ENCODE measurements at places on chromosomes 3 and 15.

DNA sequence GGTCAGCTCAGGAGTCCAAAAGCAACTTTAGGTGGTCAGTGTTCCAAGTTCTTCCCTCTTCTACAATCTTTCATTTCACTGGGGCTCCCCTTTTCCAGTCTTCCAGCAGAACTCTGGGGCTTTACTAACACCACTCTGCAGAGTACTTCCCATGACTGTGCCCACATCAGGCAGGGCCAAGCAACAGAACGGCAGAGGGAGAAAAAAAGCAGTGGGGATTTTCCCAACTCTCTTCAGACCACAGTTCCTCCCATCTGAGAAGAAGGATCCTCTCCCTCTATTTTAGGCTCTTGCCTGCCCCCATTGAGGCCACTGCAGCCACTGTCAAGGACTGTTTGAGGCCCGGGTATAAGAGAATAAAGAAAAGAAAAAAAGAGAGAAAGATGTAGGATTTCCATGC is 70.7 kb downstream of the TTBK2 start:
- no peak for DNase-seq

DNA sequence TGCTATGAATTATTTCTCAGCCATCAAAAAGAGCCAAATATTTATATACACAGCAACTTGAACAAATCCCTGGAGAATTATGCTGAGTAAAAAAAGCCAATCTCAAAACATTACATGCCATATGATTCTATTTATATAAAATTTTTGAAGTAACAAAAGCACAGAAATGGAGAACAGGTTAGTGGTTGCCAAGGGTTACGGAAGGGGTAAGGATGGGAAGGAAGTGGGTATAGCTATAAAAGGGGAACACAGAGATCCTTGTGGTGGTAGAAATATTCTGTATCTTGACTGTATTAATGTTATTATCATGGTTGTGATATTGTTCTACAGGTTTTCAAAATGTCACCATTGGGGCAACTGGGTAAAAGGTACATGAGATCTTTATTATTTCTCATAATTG is 62.3 kb upstream of the ASB14 start:
- DNase-seq: no peak

DNA sequence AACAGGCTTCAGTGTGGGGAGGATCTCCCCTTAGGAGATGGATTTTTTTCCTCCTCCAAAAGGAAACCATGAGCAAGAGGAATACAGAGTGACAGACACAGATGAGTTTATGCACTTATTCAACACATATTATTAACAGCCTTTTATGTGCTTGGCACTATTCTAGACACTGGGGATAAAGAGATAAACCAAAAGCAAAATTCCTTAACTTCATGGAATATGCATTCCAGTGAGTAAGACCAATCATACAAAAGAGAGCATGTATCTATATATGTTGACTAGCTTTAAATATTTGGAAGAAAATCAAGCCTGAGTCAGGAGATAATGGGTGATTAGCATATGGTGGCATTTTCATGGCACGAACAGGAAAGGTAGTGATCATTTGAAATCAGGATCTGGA is 284.4 kb upstream of the RASGRP1 start:
- no peak for DNase-seq

GRCh38 chr15:62665449-62665848 is 377.1 kb upstream of the TPM1 start:
- DNase-seq: no peak

- no peak for DNase-seq
Measured at GRCh38 chr3:65246561-65246960, 558.8 kb upstream of the ADAMTS9 start.

DNA sequence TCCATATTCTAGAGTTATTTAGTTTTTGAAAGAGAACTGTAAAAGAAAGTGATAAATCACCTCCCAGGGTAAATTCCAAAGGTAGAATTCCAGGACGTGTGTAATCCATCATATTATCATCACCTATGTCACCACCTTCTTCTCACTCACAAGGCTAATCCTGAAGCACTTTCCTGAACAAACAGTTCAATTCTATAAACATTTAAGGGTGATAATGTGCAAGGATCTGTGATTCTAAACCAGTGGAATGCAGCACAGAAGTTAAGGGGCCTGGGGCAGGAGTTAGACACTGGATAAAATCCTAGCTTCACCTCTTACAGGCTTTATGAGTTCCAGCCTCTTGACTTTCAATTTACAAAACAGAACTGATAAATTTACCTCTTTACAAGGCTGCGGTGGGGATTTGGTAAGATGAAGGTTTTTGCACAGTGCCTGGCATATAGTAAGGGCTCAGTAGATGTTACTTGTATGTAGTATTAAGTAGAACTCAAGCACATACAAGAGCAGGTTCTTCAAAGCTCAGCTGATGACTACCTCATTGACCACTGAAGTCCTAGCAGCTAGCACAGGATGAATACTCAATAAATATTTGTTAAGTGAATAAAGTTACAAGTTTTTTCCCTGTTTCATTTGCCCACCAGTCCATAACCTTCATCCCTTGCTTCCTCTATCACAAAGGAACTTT is 47.3 kb upstream of the CCDC80 start:
- DNase-seq: no peak

DNA sequence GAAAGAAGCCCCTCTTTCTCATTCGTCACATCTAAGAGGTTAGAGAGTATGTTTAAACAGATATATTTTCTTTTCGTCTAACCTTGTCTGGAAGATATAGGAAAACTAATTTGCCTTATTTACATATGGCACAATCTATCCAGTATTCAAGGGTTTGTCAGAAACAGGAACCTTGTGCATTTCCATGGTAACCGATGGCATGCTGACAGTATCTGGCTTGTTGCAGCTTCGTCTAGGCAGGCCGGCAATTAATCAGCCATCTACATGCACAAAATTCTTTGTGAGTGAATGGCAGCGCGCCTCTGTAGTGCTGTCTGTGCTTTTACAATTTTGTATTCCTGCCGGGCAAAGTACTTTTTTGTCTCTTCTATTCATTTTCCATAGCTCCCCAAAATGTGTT is 294.0 kb upstream of the SOX2 start:
- DNase-seq: no peak

- DNase-seq: peak; percentile 88
Measured at GRCh38 chr3:14319654-14320182, 82.7 kb upstream of the SLC6A6 start.

GRCh38 chr15:101608201-101608600 is 44.0 kb downstream of the TM2D3 start:
- DNase-seq: no peak

- peak; percentile 27 for DNase-seq
Measured at GRCh38 chr15:51281368-51281967, 56.9 kb downstream of the CYP19A1 start.

DNA sequence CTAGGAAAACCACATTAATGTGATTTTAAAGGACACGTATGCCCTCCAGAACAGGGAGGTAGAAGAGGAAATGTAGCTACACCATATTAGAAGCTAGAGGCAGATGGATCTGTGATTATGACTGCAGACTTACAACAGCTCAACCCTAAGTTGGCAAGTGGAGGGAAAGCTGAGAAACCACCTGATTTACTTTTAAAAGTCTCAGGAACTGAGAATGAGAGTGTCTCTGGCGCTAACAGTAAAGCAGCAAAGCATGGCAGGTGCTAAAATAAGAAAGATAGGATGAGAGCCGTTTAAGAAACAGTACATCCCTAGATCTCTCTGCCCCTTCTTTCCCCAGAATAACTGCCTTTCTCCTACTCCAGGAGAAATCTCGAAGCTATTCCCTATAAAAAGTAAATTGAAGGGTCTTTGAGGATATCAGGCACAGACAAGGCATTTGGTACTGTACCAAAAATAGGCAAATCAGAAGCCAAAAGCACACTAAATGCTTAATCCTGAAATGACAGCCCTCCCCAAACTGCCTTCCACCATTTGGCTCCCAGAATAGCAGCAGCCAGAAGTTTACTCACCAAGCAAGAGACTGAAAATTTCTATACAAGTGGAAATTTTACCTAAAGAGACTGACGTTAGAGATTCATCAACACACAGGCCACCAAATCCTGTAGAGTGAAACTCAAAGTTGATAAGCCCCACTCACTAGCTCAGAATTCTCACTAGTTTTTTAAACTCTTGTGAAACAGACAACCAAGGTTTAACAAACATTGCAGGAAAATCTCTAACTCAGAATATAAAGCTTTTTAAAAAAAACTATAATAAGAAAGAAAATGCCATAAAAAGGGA is 34.3 kb upstream of the PARP14 start:
- DNase-seq: no peak

- DNase-seq: no peak
Measured at GRCh38 chr3:14539384-14539741, 779 bp downstream of the GRIP2 start.

DNA sequence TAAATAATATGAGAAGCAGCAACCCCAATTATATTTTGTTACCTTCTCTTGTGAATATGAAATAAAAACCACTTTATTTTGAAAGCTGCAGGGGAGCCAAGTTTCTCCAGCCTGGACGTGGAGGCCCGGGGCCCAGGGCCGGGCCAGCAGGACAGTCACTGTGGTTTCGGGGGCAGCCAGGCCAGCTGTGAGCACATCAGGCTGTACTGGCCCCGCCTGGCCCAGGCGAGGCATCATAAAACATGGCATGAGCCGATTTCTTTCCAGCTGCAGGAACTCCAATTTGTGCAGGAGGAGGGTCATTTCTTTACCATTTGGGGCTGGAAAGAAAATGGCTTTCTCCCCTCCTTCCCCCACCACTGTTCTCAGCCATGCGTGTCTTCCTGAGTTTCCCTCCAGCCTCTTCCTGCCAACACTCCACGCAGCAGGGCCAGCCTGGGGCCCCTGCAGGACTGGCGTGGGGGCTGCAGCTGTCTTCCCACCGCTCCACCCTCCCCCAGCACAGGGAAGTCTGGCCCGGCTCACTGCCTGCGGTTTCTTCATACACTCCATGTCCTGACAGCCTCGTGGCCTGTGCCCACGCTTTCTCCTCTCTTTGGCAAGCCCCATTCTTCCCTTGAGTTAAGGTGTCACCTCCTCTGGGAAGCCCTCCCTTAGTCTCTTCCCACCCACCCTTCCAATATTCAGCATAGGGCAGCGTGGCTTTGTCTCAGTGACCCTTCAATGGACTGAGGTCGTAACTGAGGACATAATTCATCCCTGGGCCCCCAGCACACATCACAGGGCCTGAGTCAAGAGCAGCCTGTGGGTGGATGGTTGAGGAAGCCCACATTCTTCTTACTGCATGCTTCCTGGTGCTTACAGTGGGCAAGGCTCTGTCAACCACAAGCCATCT is 135.8 kb downstream of the CHSY1 start:
- DNase-seq: no peak

DNA sequence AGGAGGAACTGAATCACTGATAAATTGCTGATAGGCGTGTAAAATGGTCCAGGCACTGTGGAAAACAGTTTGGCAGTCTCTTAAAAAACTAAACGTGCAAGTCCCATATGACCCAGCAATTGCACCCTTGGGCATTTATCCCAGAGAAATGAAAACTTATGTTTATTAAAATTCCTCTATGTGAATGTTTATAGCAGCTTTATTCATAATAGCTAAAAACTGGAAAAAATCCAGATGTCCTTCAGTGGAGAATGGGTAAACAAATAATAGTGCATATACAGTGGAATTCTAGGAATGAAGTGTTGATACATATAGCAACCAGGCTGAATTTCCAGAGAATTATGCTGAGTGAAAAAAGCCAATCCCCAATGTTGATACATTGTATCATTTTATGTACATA is 482.2 kb upstream of the PDZRN3 start:
- no peak for DNase-seq

DNA sequence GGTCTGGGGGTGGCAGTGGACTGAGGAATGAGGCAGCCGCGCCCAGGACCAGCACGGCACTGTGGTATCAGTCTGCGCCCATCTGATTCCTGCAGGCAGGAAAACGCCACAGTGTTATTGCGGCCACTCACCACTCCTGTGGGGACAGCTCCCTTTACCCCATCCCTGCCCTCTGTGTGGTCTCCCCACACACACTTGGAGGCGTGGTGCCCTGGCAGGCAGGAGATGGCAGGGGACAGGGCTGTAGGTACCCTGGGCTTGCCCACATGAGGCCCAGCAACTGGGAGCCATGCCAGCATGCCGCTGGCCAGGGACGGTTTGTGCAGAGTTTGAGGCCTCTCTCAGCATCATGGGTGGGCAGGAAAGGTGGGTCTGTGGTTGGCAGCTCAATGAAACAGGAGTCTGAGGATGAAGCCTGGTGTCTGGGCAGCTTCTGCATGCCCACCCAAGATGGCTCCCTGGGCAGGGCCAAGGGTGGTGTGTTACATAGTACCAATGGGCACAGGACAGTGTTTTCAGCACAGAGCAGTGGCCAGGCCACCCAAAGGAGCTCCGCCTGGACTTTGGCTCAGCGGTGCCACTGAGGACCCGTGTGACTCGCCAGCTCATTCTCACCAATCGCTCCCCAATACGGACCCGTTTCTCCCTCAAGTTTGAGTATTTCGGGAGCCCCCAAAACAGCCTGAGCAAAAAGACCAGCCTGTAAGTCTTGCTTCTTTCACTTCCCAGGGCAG is 27.2 kb downstream of the ACAA1 start:
- no peak for DNase-seq

- no peak for DNase-seq
Measured at GRCh38 chr3:159788291-159788690, 200.3 kb upstream of the IL12A start.

GRCh38 chr3:120767106-120767505 is 24.6 kb downstream of the GTF2E1 start:
- no peak for DNase-seq

DNA sequence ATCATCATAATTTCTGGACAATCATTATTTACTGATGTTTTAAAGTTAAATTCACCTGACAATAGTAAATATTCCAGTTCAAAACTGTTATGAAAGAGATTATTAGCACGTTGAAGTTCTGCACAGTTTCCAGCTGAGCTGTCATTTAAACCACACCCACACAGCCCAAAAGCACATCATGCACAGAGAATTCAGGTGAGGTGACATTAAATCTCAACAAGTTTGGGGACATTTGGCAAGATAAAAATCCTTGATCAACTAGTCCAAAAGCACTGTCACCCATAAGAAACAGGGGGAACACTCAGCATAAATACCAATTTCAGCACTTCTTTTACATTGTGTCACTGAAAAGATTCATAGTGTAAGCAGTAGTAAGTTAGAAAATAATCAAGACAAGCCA is 6.9 kb downstream of the NCEH1 start:
- DNase-seq: no peak

GRCh38 chr3:197542741-197543454 is 12.9 kb downstream of the BDH1 start:
- no peak for DNase-seq

GRCh38 chr3:186613637-186614265 is 891 bp downstream of the AHSG start:
- DNase-seq: peak; percentile 41

- no peak for DNase-seq
Measured at GRCh38 chr3:105388176-105388575, 21.5 kb downstream of the ALCAM start.

Data from A172 (cell line).